ENCODE measurements at places on chromosomes 16 and 17.
A peak's percentile ranks its signal among the peaks of the same experiment; 100 is the strongest.

GRCh38 chr16:66275775-66276428 lies 90.6 kb upstream of the CDH5 start:
- DNase-seq = peak; percentile 16

DNA sequence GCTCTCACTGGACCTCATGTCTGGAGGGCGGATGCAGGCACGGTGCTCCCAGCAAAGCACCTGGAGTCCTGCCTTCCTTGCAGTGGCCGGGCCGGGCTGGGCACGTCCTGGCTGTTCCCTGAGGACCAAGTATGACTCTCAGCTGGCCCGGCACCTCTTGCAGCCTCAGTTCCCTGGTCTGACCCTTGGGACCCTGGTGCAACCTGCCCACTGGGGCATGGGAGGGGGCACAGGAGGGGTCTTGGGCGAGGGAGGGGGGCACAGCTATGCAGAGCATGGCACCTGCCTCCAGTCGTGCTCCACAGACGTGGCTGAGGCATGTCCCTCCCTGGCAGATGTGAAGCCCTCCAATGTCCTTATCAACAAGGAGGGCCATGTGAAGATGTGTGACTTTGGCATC lies 19.6 kb downstream of the MAP2K3 start:
- DNase-seq = no peak

DNA sequence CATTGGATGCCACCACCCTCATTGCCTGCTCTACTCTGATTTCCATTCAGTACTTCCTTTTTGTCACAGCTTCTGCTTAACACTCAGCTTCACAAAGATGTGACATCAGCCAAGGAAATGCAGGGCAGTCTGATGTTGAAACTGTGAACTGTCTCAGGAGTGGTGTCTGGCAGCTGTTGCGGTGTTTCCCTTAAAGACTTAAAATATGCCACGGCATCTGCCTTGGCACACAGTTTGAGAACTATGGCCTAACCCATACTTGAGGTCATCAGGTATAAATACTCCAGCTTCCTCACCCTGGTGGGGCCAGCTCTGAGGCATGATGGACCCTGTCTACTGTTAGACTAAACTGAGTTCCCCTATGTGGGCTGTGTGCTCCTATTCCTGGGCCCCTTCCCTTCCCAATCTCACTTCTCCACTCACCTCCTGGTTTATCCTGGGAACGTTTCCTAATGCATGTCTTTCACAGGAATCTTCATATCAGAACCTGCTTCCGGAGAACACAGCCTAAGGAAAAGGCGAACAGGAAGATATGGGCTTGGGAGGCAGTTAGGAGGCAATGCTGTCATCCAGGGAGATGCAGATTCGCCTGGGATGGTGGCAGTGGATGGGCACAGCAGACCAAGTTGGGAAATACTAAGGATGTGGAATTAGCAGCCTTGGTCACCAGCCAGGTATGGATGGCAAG lies 96.5 kb downstream of the WSCD1 start:
- no peak for DNase-seq

DNA sequence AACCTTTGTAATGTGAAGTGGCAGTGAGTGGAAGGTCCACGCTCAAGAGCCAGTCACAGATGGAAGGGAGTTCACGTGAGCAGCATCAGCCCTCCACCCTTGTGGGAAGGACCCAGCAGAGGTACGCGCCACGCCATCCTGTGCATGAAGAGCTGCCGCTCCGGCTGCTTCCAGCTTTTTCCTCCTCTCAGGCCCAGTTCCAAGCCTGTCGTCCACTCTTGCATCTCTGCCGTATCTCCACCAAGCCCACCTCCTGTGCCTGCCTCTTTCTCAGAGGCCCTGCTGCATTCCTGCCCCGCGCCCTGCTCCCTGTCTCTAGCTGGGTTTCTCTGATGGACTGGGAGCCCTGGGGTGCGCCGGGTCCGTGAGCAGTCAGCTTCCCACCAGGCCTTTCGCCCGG lies 10.2 kb downstream of the ZC3H18 start:
- no peak for DNase-seq
